ENCODE measurements at places on chromosomes 16 and 17.

DNA sequence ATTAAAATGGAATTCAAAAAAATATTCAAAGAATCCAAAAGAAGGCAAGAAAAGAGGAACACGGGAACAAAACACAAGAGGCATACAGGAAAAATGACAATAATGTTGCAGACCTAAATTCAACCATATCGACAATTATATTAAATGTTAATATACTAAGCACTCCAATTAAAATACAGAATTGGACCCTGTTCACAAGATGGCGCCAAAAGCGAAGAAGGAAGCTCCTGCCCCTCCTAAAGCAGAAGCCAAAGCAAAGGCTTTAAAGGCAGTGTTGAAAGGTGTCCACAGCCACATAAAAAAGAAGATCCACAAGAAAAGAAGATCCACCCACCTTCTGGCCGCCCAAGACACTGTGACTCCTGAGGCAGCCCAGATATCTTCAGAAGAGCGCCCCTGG, 6.3 kb upstream of the XAF1 start:
- H3K36me3 ChIP-seq = peaks cover 11% of the 10 kb centered on the region
- no peak for DNase-seq
- H3K27me3 ChIP-seq = peaks cover 19% of the 10 kb centered on the region
- H3K27ac ChIP-seq = no peak overlapping the region
- peaks cover 16% of the 10 kb centered on the region for H3K4me1 ChIP-seq
- H3K4me3 ChIP-seq = no peak overlapping the region

DNA sequence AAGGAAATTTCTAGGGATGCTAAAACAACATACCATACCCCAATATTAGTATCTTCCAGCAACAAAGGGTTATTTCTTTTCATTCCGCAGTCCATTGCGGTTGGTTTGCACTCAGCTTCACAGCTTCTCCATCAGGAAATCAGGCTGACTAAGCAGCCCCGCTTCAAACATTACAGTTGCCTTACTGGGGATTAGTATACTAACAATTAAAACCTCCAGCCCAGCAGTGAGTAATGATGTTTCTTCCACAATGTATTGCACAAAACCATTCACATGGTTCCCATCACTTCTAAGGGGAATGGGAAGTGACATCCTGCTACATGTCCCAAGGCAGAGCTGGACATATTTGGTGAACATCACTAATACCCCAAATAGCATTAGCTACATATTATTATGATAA, 1384.9 kb downstream of the CDH8 start:
- no peaks in the 10 kb centered on the region for H3K36me3 ChIP-seq
- no peaks in the 10 kb centered on the region for H3K4me1 ChIP-seq
- no peaks in the 10 kb centered on the region for H3K27me3 ChIP-seq
- no peak overlapping the region for H3K27ac ChIP-seq
- H3K4me3 ChIP-seq = no peak overlapping the region

- H3K36me3 ChIP-seq = no peaks in the 10 kb centered on the region
- DNase-seq = no peak
- no peak overlapping the region for H3K4me3 ChIP-seq
- no peaks in the 10 kb centered on the region for H3K4me1 ChIP-seq
- H3K27ac ChIP-seq = no peak overlapping the region
- peaks cover 8% of the 10 kb centered on the region for H3K27me3 ChIP-seq
These were observed 26.8 kb downstream of the DYNLL2 start for GRCh38 chr17:58110012-58110411.

DNA sequence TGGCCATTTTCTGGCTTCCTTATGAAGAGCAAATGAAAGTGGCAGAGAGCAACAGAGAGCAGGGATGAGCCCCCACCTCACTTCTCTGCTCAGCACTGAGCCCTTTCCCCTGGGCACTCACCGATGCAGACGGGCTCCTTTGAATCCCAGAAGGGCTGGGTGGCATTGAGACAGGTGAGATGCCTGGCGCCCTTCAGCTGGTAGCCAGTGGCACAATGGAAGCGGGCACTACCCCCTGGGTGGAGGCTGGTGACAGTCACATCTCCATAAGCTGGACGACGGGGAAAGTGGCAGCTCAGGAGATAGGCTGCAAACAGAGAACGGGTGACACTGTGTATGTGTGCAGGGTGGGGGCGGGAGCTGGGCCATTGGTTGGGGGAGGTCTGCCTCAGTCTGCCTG, 12.5 kb upstream of the PHF12 start:
- no peak overlapping the region for H3K27ac ChIP-seq
- H3K36me3 ChIP-seq = no peaks in the 10 kb centered on the region
- H3K4me3 ChIP-seq = no peak overlapping the region
- peaks cover 21% of the 10 kb centered on the region for H3K27me3 ChIP-seq

GRCh38 chr16:82625066-82625968, 1.5 kb upstream of the CDH13 start:
- H3K27ac ChIP-seq = no peak overlapping the region
- no peak overlapping the region for H3K4me3 ChIP-seq
- DNase-seq = no peak
- H3K4me1 ChIP-seq = no peaks in the 10 kb centered on the region
- peaks cover 100% of the 10 kb centered on the region for H3K27me3 ChIP-seq

All from effector memory CD8-positive, alpha-beta T cell (primary cell).